HCEC 1CT (cell line): ENCODE measurements at places on chromosomes 5 and 9.

GRCh38 chr5:182126-182525, 9.2 kb upstream of the LRRC14B start:
- DNase-seq, result no peak

GRCh38 chr5:110092955-110093785, 403.4 kb downstream of the MAN2A1 start:
- DNase-seq, result no peak

- DNase-seq, result no peak
Measured at GRCh38 chr9:123121457-123121856, 88.0 kb downstream of the GPR21 start.

- DNase-seq, result no peak
Measured at GRCh38 chr5:56405116-56405908, 172.2 kb upstream of the ANKRD55 start.

DNA sequence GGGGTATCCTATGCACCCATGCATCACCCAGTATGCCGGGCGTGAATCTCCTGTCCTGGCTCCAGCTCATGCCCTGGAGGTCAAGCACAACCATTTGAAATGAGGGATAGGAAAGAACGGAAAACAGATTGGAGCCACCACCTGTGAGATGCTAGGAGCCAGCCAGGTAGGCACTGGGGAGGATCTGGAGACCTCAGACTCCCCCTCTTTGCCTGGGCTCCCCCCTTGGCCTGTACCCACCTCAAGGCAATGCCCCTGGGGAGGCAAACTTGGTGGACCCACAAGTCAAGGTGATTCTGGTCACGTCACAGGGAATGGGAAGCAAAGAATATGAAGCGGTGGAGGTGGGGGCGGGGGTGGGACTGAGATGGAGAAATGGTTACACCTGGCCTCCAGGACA, 92.6 kb downstream of the PAX5 start:
- DNase-seq, result no peak

DNA sequence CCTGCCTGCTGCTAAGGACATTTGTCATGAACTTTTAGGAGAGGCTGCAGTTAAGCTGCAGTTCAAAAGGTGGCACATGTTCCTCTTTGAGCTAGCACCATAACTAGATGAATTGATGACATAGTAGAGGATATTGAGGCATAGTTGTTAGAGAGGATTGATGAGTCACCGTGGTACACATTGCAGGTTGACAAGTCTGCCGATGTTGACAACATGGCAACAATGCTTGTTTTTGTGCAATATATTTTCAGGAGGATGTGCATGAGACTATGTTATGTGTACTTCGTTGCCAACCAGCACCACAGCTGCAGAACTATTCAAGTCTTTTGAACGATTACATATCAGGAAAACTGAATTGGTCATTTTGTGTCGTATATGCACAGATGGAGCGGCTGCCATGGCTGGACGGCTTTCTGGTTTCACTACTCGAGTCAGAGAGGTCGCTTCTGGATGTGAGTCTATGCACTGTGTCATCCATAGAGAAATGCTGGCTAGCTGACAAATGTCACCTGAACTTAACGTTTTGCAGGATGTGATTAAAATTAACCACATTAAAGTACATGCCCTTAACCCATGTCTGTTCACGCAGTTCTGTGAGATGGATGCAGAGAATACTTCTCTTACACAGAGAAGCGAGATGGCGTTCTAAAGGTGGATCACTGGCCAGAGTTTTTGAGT, 24.2 kb downstream of the ANP32B start:
- DNase-seq, result peak; percentile 15

- peak; percentile 15 for DNase-seq
Measured at GRCh38 chr5:131355971-131356528, 92.2 kb downstream of the CDC42SE2 start.

- DNase-seq, result no peak
Measured at GRCh38 chr5:122368510-122369251, 56.6 kb downstream of the SNCAIP start.

DNA sequence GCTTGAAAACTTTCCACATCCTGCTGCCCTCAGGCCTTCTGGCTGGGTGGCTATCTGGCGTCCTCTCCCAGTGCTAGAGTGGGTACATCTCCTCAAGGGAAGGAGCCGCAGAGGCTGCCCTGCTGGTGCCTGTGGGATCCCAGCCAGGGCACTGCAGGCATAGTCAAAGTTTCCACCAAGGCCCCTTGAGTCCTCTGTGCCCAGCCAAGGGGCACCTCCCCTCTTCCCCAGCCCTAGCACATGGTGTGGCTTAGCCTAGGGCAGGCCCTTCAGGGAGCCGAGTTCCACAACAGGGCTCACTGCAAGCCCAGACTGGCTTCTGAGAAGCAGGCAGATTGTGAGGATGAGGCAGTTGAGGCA, 103.2 kb downstream of the RGS3 start:
- DNase-seq, result no peak

DNA sequence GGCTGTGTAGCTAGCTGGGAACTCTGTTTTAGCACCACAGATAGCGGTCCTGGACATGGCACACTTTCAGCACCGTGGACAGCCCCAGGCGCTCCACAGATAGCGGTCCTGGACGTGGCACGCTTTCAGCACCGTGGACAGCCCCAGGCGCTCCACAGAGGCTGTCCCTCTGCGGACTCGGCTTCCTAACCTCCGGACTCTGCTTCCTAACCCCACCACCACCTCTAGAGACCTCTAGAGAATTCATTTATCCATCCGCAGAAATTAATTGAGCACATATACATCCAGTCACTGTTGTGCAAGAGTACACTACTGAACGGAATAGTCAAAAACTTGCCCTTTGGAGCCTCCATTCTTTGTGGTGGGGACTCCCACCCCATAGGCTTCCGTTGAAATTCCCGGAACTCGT, 27.4 kb downstream of the UNC5A start:
- DNase-seq, result peak; percentile 65

DNA sequence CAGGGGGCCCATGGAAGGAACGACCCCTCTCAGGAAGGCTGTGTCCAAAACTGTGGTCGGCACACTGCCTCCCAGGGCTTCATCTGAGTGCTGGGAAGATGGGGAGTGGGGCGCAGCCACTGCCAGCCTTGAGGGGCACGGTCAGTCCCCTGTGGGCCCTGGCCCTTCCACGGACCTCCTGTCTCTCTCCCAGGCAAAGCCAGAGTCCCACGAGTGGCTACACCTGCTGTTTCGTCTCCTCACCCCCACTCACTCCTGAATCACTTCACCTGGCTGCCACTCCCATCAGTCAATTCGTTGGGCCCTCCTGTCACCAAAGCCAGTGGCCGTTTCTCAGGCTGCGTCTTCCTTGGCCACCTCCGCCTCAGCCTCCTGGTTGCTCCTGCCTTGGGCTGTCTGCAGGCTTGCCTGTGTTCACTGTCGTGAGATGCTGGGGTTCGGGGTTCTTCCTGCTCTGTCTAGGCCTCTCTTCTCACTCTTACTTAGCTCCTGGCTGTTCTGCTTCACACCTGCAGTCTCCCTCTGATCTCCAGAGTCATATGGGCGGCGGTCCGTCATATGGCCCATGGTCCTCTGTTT, 58.8 kb upstream of the RNF130 start:
- DNase-seq, result no peak

DNA sequence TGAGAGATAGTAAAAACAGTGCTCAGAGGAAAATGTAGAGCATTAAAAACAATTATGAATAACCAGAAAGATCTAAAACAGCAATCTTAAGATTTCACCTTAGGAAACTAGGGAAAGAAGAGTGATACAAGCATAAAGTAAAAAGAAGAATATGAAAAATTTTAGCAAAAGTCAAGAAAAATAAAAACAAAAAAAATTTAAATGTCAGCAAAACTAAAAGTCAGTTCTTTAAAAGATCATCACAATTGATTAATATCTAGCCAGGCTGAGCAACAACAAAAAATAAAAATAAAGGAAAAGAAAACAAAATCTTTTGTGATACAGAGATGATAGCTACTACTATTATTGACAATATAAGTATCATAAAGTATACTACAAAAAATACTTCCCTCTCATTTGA, 1088.1 kb upstream of the EDIL3 start:
- no peak for DNase-seq

DNA sequence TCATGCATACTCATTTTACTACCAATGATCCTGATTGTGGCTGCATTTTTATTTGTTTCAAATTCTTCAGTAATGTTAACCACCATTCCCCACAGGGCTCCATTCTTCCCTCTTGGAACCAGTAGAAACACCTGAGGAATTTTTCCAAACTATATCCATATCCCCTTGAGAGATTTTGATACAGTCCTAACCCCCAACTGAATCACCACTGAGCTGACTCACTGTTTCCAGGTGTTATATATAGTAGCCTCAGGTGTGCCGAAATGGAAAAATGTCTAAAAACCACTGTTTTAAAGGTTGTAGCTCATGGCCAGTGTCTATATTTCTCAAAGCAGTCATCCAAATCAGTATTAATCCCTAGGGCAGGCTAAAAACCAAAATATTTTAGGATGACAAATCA, 85.2 kb downstream of the MRPS27 start:
- DNase-seq, result no peak

DNA sequence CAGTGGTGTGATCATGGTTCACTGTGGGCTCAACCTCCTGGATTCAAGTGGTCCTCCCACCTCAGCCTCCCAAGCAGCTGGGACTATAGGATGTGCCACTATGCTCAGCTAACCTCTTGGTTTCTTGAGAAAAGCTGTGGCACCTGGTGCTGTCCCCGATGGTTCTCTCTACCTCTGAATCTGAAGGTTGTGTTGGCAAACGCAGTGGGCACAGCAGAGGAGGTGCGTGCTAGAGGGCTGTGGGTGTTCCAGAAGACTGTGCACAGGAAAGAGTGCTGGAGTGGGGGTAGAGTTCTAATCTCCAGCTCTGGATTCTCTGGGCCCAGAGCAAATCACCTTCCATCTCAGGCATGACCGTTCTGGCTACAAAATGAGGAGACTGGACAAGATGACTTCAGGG, 12.5 kb downstream of the RGS3 start:
- DNase-seq, result no peak

- DNase-seq, result no peak
Measured at GRCh38 chr5:139088024-139088423, 110.1 kb downstream of the SIL1 start.

- DNase-seq, result no peak
Measured at GRCh38 chr5:72519111-72519510, 11.9 kb upstream of the ZNF366 start.

- DNase-seq, result no peak
Measured at GRCh38 chr9:335373-335772, 120.7 kb downstream of the DOCK8 start.

DNA sequence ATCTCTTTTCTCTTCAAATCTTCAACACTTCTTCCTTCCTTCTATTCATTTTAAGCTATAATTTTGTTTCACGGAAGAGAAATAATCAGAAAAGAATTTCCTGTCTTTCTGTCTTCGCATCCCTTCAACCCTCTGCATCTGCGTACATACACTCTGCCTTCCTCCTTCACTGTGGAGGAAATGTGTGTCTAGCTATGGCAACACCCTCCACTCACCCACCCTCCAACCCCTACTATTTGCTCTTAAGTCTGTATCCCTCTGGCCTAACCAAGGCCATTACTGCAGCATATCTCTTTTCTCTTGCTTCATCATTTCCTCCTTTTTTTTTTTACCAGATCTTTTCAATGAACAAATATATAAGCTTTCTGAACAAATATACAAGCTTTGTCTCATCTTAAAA, 105.7 kb upstream of the NUDT12 start:
- DNase-seq, result no peak

DNA sequence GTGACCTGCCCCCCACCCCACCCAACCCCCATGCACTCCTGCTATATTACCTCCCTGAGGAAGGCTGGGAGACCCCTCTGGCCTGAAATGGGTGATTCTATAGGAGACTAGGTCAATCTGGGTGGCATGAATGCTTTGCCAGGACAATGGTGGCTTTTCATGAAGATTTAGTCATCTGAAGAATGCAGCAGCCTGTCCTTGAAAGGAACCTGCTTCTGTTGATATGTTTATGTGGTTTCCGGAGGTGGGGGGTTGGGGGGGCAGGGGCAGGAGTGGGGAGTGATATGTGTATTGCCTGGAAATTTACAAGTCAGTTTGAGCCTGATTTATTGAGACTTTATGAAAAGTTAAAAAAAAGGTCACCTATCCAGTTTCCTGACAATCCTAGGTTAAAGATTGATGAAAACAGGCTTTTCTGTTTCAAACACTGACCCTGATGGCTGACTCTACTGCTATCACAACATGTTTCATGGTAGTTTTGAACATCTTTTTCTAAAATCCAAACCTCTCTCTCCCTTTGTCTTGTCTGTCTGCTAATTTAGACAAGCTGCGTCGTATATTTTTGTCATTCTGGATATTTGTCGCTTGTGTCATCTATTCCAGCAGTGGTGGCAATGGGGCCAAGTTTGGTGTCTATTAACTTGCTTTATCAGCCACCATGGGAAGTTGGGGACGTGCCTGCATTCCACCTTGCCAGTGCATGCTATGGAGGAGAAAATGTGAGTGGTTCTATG, 153.7 kb upstream of the EGFLAM start:
- DNase-seq, result no peak

DNA sequence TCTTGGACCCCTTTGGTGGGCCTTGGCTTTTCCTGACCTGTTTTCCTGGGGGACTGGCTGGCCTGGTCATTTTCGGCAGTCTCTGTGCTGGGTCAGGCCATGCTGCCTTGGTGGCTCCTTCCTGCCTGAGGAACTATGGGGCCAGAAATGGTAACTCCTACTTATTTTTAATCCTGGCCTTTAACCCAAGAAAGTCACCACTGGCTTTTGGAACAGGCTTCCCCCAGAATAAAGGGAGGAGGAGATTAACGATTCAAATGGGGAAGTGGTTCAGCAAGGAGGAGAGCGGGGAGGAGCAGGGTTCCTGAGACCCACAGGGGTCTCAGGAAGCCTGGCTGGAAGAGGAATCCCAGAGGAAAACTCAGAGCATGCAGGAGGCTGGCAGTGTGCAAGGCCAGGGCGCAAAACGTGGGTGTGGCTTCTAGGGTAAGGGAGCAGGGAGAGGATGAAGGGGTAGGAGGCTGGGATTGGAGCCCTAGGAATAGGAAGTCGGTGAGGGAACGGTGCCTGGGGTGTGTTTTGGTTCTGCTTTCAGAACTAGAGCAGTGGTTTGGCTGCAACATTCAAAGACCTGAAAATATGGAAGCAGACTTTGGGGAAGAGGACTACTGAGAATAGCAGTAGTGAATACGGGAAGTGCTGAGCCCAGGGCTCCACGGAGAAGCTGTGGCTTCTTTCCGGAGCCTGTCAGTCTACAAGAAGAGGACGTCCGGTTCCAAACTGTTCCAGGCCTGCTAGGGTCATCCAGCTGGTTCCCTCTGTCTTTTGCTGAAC, 271.1 kb upstream of the KLF4 start:
- no peak for DNase-seq

GRCh38 chr5:132782101-132782500, 5.1 kb upstream of the SEPTIN8 start:
- peak; percentile 72 for DNase-seq

DNA sequence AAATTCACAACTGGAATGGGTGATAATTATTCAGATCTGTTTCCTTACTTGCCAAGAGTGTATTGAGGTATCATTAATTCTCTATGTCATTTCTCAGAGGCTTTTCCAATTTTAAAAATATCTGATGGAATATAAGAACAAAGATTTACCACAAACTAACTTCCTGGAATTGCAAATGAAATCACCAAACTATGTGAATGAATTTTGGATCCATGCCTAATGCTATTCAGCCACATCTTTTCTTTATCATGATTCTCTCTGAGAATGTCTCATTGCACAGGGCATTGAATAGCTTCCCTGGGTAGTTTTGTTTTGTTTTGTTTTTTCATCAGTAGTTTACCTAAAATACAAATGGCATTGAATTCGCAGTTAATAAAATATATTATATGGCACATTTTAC, 146.9 kb upstream of the FBN2 start:
- DNase-seq, result no peak

- DNase-seq, result no peak
Measured at GRCh38 chr5:78624011-78624541, 24.5 kb downstream of the LHFPL2 start.
